ENCODE measurements at places on chromosomes 1 and 21.

GRCh38 chr1:189150624-189151023 lies 1327.0 kb downstream of the BRINP3 start:
- no peak for DNase-seq

GRCh38 chr1:214882616-214883015 lies 199.9 kb upstream of the KCNK2 start:
- DNase-seq = no peak

GRCh38 chr1:228546541-228547463 lies 59.6 kb downstream of the RNF187 start:
- DNase-seq = no peak

- no peak for DNase-seq
Observed at GRCh38 chr1:192118881-192119405, 39.3 kb upstream of the RGS18 start.

- no peak for DNase-seq
Observed at GRCh38 chr1:185300152-185300551, 16.9 kb downstream of the IVNS1ABP start.

GRCh38 chr1:30283199-30283962 lies 440.0 kb downstream of the MATN1 start:
- DNase-seq = no peak

DNA sequence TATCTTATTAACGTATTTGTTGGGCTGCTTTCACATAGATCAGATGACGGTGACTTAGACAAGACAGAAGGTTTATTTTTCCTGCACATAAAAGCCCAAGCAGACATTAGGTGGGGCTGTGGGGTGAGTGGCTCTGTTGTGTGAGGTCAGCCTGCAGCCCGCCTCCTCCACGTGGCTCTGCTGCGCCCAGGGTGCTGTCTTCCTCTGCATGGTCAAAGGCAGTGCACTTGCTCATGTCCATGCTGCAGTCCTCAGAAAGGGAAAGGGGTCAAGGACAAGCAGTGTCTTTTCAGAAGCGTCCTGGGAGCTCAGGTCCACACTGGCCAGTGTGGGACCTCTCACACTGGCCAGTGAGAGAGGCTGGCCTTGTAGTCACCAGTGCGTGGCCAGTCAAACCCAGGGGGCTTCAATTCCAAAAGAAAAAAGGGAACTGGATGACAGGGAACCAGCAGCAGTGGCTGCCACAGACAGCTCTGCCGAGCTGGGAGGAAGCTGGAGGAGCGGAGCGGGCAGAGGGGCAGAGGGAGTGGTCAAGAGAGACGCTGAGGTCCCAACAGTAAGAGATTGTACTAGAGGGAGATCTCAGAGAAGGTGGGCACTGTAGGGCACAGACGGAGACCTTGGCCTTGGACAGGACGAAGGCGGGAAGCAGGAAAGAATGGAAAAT lies 35.9 kb upstream of the SLC45A1 start:
- no peak for DNase-seq

DNA sequence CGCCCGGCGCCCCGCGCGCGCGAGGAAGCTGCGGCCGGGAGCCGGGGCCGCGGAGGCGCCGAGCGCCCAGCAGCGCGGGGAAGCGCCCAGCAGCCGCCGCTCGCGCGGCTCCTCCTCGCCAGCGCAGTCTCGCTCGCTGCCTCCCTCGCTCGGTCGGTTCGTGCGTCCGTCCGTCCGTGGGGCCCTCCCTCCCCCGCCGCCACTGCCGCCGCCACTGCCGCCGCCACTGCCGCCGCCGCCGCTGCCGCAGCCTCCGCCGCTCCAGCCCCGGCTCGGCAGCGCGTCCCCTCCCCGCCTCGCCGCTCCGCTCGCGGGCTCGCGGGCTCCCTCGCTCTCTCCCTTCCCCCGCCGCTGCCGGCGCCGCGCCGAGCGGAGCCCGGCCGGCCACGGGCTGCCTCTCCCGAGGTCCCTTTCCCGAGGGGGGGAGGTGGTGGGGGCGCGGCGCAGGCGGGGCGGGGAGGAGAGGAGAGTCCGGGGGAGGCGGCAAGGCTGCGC lies at the start of gene KCND3:
TSS of gene KCND3 (minus strand) at position 138 of the 495 bp plus-strand sequence.
- DNase-seq = no peak

GRCh38 chr1:101203820-101204540 lies 32.8 kb upstream of the S1PR1 start:
- DNase-seq = no peak

GRCh38 chr21:19076031-19076430 lies 672.4 kb upstream of the TMPRSS15 start:
- DNase-seq = no peak

DNA sequence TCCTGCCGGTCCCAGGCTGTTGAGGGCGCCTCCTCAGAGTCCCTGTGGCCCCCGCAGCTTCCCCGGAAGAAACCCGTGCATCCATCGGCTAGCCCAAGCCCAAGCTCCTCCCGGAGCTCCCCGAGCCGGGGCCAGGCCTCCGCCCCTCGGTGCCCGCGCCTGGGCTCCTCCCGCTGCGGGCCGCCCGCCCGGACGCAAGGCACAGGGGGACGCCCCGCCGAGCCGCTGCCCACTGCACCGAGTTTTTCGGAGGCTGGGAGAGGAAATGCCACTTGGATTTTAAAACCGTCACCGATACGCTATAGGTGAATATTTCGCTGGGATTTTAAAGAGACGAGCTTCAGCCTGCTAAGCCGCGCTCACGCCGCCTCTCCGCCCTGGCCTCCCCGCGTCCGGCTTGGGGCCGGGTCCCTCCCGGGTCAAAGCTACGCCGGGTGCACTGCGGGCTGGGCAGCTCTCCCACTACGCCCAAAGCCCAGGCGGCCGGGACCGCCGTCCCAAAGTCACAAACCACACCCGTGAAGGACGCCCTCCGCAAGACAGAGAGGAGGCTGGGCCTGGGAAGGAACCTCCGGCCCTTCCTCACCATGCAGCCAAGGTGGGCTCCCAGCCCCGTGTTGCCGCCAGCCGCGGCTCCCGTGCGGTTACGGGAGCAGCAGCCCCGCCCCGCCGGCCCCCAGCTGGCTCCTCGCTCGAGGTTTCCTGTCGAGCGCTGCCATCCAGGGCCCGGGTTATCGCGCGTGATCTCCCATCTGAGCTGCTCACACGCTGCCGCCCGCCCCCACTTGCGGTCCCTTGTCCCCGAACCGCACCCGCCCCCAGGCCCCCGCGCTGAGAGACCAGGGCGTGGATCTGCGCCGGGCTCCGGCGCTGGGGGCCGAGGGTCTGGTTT lies 63.2 kb downstream of the CD247 start:
- peak; percentile 67 for DNase-seq

DNA sequence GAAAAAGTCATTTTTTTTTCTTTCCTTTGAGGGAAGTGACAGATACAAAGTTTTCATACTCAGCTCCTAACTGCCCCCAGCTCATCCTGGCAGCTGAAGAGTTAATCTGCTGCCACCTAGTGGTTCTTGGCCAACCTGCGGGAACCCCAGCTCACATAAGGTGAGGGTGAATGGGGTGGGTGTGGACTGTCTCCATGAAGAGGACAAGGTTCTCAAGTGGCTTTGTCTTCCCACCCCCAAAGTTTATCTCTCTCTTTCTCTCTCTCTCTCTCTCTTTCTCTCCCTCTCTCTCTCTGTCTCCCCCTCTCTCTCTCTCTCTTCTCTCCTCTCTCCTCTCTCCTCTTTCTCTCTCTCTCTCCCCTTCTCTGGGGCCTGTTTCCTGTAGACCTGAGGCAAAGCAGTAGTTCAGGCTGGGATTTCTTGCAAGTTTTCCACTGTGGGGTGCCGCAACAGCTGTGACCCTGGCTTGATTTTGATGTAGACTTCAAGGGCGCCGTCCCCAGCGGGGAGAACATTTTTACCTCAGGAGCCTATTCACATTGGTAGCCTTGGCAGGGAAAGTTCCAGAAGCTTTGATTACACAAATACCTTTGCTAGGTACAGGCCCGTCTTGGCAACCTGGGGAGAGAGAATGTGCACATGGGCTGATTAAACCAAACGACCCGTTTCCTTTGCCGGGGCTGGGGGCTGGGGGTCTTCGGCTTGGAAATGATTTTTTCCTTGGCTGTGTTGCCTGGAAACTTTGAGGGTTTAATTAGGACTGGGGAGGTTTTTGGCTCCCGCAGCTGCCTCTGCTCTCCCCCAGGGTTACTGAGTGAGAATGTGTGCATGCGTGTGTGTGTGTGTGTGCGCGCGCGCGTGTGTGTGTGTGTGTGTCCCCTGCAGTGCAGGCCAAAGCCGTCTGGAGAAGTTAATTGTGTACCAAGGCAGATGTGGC lies 135.9 kb downstream of the TM2D1 start:
- peak; percentile 69 for DNase-seq

GRCh38 chr21:43646550-43647260 lies 12.6 kb downstream of the HSF2BP start:
- DNase-seq = peak; percentile 83

All from activated naive CD4-positive, alpha-beta T cell treated with anti-CD3 and anti-CD28 coated beads, Interleukin-2, amount 50 U/mL, for 72 hours (primary cell).